ENCODE measurements at places on chromosomes 3 and 15.

DNA sequence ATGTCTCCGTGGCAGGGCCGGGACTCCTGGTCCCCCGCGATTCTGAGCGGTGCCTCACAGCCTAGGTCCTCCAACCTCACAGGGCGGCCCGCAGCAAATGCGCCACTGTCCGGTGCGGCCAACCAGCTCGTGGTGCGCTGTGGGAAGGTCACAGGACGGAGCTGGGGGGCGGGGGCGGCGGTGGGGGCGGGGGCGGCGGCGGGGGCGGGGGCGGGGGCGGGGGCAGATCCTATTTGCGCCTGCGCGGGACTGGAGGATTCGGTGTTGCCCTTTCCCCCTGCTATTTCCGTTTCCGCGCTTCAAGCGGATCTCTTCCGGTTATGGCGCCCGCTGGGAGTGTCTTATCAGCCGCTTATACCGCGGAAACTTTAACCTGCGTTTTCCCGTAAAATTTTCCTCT, 106.7 kb upstream of the SNRPN start:
- DNase-seq, result no peak

DNA sequence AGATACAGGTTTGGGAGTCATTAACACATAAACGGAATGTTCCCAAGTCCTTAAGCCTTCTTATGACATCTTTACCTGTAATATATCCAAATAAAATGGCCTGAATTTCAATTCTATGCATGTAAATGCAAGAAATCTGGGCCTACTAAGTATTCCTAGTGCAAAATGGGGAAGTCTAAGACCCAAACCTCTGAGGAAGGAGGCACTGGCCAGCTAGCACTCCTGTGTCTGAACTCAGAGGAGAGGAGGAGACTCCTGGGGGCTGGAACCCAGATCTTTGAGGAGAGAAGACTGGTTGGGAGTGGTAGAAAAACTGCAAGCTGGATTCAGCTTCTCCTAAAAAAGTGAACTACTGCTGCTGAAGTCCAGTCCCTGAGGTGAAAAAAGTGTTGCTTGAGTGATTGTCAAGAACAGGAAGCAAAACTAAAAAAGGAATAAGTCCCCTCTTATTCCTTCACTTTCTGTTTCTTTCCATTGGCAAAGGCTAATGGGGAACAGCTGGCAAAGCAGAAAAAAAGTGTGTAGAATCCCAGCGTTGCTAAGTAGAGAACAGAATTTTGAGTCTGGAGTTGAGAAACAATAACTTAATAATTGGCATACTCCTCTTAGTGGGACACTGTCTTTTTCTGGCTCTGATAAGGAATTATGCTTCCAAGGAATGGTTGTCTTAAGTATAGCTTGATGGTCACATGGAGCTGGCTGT, 54.8 kb upstream of the ATP2C1 start:
- no peak for DNase-seq

DNA sequence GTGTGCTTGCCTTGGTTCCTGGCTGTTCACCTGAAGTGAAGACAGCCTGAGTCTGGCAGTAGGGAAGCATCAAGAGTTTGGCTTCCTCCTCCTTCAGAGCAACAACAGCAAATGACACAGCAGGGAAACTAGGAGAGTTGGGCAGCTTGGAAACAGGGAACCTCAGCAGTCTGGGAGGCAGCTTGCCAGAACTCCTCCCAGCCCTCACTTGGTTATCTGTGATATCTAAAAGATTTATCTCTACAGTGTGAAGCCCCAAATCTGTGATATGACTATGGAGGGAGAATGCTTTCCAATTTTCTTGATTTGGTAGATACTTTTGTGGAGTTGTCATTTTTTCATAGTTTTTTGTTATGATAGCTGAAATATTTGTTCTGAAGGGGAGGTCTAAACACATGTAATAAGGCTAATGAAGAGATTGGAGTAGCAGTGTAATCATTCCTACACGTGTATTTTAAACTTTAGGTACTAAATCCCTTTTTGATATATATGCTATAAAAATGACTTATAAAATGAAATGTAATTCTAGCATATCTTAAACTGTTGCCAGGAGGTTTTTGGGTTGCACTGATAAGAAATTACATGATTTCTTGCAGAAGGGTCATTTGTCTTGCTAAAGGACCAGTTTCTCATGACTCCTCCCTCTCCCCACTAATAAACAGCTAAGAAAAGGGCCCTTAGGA, 20.8 kb downstream of the UBE2E1 start:
- DNase-seq, result no peak

- DNase-seq, result no peak
Measured at GRCh38 chr15:70319466-70319865, 221.7 kb upstream of the TLE3 start.

DNA sequence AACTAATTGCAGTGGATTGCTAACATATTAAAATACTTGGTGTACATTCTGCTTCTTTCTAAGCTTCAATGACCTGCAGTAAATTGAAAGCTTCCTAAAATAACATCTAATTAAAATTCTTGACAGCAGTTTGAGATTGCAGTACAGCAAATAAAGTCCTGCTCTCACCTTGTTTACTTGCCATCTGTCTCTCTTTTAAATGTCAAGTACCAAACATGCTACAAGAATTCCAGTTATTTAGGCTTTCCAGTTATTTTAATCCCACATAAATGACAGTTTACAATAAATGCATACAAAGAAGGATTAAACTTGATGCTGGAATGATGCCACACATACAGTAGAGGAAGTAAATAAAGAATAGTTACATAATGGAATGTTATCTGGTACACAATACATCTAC, 33.2 kb downstream of the CBLB start:
- no peak for DNase-seq

DNA sequence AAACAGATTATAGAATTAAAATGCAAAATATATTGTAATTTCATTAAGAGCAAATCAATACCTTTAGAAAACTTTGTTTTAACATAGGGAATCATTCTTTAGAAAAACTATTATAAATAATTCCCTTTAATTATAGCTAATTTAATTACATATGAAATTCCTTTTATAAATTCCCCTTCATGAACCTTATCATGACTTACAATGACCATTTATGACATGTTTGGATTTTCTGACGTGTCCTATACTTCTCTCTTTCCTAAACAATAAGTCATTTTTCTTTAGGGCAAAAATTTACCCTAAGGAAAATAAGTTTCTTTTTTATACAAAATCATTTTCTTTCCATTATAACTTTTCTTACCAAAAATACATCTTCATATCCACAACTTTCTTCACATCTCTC, 37.8 kb downstream of the PRR20G start:
- no peak for DNase-seq

DNA sequence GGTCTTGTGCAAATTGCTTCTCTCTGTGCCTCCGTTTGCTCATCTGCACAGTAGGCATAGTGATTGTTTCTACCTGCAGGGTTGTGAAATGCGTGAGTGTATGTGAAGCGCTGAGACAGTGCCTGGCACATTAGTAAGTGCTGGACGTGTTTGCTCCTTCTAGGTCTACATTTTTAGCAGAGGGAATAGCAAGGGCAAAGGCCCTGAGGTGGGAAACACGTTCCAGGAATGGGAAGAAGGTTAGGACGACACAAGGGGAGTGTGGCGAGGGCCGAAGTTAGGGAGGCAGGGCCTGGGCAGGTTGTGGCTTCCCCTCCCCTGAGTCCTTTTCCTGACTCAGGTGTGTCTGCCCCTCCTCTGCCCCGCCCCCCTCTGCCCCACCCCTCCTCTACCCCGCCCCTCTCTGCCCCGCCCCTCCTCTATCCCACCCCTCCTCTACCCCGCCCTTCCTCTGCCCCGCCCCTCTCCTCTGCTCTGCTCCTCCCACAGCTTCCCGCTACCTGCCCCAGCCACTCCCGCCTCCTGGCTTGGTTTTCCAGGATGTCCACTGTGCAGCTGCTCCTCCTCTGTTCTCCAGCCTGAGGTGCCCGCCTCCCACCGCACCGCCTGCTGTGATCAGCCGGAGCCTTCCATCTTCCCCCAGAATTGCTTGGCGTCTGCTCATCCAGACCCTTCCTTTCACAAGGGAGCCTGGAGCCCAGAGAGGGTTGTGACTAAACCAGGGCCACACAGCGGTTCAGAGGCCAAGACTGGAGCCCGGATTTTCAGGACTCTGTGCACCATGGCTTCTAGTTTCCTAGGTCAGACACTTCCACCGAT, 31.1 kb upstream of the SMAD6 start:
- no peak for DNase-seq

GRCh38 chr3:71104121-71104541, 479.4 kb downstream of the FOXP1 start:
- DNase-seq, result no peak

- DNase-seq, result no peak
Measured at GRCh38 chr3:106193876-106194275, 325.1 kb upstream of the CBLB start.

GRCh38 chr3:39531066-39531465, 63.6 kb downstream of the MOBP start:
- no peak for DNase-seq

GRCh38 chr15:100057281-100057680, 284.5 kb downstream of the ADAMTS17 start:
- no peak for DNase-seq

DNA sequence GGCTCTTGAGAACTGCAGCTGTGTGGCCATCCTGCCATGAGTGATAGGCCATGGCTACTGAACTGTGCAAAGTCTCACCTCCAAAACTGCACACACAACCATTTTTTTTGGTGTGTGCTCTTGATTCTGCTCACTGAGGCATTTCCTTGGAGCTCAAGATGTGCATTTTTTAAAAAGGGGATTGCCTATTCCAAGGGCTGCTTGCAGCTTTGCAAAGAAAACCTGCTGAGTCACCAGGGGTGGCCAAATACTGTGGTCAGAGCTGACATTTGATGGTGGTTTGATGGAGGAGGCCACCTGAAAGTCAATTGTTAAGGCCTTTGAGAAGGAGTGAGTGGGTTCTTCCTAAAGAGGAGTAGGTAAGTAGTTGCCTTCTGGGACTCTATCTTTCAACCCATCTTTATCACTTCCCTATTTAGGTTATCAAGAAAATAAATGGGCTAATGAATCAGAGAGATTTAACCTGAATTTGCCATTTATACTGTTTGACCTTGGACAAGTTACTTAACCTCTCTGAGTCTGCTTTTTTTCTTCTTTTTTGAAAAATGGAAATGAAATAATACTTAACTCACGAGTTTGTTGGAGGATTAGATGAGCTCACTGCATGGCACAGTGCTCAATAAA, 87.9 kb downstream of the CHST2 start:
- DNase-seq, result no peak

DNA sequence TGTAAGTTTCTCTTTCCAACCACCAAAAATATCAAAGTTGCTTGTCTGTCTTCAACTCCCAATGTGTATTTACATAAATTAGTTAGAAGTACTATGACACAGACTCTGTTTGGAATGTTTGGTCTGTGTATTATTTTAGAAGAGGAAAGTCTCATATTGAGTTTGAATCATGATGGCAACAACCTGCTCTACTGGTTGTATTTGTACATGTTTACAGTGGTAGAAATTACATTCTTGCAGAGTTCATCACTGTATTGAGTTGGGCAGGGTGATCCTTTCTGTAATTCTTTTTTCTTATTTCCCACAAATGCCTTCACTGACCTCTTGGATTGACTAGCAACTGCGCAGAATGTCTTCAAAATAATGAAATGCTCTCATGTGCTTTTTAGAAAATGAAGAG, 149.6 kb downstream of the CHL1 start:
- DNase-seq, result no peak

GRCh38 chr3:168048414-168049330, 47.1 kb downstream of the GOLIM4 start:
- DNase-seq, result no peak

DNA sequence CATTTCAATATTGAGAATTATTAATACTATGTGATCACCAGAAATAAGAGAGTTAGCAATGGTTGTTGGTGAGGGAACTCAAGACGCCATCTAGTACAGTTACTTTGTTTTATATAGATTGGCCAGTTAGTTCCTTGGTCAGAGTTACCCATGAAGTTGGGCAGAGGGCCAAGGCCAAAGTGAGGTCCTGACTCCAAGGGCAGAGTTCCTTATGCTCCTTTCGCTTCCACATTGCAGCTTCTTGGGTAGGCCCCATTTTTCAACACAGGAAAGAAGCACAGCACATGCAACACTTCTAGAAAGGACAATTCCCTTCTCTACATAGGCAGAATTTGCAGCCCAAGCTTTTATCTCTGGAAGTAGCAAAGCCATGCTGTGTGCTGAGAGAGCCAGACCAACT, 178.6 kb downstream of the KCNAB1 start:
- no peak for DNase-seq

- no peak for DNase-seq
Measured at GRCh38 chr3:62669161-62669560, 206.1 kb downstream of the CADPS start.

DNA sequence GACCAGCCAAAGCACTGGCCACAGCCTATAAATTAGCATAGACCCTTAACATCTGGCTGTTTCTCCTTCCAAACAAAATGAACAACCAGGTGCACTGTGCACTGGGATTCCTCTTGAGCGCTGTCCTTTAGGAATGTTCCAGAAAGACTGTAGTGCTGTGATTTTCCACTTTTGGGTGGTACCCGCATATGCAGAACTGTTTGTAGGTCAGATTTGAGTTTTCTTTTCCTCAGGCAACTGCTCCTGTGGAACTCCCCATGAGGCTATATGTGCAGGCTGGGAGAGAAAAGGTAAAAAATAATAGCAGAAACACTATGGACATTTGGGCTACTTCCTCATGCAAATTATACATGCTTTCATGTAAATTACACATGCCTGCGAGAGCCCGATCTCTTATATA, 139.1 kb downstream of the CHST2 start:
- no peak for DNase-seq

GRCh38 chr3:194760494-194761137, 74.9 kb downstream of the FAM43A start:
- DNase-seq, result no peak

DNA sequence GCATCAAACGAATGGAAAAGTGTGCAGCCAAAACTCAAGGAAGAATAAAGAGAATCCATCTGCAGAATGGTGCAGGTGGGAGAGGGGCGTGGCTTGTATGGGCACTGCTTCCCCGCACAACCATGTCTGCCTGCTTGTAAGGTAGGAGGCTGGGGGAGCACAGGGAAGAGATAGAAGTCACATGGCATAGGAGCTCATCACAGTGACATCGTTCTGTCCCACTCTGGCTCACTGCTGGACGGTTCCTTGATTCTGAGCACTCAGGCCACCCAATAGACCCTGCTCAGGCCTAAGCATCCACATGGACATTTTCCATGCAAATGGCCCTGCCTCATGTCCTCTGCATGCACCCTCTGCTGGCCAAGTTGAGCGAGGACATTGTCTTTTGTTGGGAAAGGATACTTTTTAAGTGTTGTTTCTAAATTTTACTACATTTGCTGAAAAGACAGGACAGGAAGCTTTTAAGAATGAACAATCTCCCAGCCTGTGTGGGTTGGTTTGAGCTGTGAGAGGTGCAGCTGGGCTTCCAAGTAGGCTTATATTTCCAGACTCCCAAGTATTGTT, 3.1 kb downstream of the MYLK start:
- no peak for DNase-seq
